ENCODE measurements at places on chromosomes 11 and 22.
A peak's percentile ranks its signal among the peaks of the same experiment; 100 is the strongest.

- DNase-seq, result no peak
Measured at GRCh38 chr11:84103096-84103495, 816.9 kb upstream of the CCDC90B start.

DNA sequence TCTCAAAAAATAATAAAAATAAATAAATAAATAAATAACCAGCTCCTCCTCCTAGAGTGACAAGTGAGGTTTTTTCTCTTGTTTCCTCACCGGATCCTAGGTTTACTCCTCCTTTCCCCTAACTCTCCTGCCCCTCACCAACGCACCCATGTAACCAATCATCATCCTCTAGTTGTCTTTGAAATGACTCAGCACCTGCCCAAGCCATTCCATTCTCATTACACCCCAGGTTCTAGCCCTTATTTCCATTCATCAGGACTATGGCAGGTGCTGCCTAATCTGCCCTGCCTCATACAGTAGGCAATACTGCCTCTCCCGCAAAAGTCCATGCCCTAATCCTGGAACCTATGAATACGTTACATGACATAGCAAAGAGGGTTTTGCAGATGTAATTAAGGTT, 60.4 kb downstream of the BUD13 start:
- no peak for DNase-seq

GRCh38 chr11:125910226-125910849, 6.0 kb downstream of the DDX25 start:
- DNase-seq, result no peak

- DNase-seq, result no peak
Measured at GRCh38 chr11:62137881-62138629, 14.2 kb downstream of the INCENP start.

DNA sequence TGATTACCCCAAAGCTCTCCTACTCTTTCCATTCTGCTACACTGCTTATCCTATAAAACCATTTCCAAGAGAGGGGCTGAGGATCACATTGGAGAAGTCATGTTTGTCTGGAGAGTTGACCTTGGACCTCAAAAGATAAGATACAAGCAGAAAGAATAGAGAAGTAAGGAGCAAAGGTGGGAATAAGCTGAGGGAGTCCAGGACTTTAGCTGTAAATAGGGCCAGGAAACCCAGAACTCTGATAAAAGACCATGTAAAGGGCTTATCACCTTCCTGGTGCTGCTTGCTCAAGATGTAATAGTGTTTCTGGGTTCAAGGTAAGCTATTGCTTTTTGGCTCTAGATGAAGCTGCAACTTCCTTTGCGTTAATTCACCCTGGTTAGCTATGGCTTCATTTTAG, 32.8 kb upstream of the CCDC90B start:
- no peak for DNase-seq

- no peak for DNase-seq
Measured at GRCh38 chr22:24593836-24594568, 1.1 kb upstream of the LRRC75B start.

- no peak for DNase-seq
Measured at GRCh38 chr11:12785901-12786300, 111.7 kb downstream of the TEAD1 start.

DNA sequence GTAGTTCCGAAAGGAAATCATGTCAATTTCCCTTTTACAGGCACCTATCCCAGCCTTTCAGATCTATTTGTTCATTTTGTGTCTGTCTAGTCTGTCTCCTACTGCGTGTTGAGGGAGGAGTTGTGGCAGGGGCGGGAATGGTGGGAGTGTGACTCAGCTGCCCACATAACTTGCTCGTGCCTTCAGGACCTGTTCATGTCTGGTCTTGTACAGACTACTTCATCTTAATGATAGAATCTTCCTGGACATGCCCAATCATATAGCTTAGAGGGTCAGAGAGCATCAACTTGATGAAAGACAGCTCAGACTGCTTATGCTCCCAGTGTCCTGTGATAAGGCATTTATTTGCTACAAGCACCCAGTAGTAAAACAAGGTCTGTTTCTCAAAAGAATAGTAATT, 61.0 kb upstream of the BIRC3 start:
- no peak for DNase-seq

GRCh38 chr11:69813839-69814238, 5.4 kb downstream of the FGF3 start:
- DNase-seq, result no peak

DNA sequence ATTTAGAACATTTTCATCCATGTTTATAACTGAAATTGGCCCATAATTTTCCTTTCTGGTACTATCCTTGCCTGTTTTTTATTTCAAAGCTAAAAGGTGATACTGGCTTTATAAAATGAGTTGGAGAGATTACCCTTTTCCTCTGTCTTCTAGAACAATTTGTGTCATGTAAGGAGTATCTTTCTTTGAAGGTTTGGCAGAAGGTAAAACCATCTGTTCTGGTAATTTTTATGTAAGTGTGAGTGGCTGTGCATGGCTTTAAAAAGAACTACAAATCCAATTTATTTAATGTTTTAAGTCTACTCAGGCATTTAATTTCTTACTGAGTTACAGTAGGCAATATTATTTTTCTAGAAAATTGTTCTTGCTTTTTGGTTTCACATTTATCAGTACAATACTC, 7.7 kb upstream of the MRGPRD start:
- no peak for DNase-seq

- DNase-seq, result no peak
Measured at GRCh38 chr22:38289583-38290082, 16.8 kb upstream of the TMEM184B start.

GRCh38 chr11:67382276-67383136, 9.1 kb upstream of the CLCF1 start:
- peak; percentile 62 for DNase-seq

- no peak for DNase-seq
Measured at GRCh38 chr11:74860743-74861142, 88.1 kb downstream of the XRRA1 start.

DNA sequence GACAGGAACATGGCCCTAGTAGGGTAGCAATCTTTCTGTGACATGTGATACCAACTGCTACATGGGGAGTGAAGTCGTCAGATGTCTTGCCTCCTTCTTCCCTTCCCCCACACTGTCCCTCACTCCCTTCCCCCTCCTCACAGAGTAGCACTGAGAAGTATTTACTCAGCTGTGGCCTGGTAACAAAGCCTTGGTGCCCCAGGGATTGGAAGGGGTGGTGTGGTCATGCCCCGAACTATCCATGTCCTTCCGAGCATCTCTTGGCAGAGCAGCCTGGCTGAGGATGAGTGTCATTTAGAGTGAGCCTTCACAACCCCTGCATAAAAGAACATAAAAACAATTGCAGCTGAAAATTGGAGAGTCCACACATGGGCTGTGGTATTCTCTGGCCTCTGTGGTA, 46.1 kb downstream of the ARFGAP2 start:
- no peak for DNase-seq

GRCh38 chr11:81380395-81380794, 1353.3 kb downstream of the FAM181B start:
- no peak for DNase-seq

GRCh38 chr22:48778308-48779195, 1049.1 kb downstream of the BRD1 start:
- DNase-seq, result no peak

DNA sequence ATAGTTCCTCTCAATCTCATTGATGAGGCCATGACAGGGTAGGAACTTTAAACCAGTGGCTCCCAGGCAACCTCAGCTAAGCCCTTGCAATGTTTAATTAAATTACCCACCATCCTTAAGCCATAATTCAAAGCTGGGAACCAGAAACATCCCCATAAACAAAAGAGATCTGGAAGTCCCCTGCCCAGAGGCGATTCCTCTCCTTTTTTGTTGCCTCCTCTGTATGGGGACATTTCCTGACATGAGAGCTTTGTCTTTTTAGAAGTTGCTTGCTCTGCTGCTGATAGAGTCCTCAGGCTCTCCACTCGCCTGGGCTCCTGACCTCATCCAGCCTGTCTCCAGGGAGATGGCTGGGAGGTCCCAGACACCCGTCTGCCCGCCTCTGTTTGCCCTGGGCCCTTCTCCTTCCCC, 3.2 kb downstream of the DTX4 start:
- DNase-seq, result no peak

DNA sequence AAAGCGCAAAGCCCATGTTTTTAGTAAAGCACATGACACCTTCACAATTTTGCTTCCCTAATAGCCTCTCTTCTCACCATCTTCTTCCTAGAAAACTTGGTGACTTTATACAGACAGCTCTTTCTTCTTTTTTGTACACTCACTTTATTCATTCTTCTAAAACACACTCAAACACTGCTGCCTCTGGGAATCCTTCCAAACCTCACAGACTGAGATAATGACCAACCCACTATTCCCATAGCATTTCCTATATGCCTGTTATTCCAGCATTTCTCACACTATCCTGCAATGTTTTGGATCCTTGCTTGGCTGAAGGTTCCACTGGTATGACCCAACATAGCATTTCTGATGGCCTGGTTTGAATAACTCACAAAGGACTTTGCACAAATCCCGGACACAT, 442.1 kb upstream of the CCDC90B start:
- no peak for DNase-seq

DNA sequence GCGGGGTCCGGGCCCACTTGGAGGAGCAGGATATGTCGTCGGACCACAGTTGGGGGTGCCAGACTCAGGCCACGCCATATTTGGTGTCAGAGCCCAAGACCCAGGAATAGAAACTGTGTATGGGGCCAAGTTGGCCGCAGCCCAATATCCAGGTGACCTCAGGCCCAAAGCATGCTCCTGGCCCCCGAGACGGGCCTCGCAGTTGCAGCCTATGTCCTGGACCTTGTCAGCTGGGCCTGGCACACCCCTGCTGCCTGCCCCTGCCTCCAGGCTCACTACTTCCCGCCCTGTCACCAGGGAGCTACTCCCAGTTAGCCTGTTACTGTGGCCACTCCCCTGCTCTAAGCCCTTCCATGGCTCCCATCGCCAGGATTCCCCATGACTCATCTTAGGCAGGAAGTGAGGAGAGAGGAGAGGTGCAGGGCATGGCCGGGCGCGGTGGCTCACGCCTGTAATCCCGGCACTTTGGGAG, 23.1 kb downstream of the A4GALT start:
- no peak for DNase-seq

- DNase-seq, result no peak
Measured at GRCh38 chr11:102453921-102454320, 1.4 kb upstream of the TMEM123 start.

GRCh38 chr11:20611892-20612291, 12.5 kb downstream of the SLC6A5 start:
- DNase-seq, result no peak

DNA sequence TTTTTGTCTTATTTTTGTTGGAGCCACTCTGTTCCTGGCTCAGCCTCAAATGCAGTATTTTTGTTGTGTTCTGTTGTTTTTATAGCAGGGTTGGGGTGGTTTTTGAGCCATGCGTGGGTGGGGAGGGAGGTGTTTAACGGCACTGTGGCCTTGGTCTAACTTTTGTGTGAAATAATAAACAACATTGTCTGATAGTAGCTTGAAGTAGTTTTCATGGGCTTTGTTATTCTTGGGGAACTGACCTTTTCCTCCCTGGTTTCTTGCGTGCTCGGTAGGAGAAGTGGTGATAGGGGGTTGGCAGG, 6.0 kb upstream of the MCM5 start:
- DNase-seq, result no peak

GRCh38 chr22:45600790-45601730, 70.6 kb upstream of the ATXN10 start:
- DNase-seq, result no peak

DNA sequence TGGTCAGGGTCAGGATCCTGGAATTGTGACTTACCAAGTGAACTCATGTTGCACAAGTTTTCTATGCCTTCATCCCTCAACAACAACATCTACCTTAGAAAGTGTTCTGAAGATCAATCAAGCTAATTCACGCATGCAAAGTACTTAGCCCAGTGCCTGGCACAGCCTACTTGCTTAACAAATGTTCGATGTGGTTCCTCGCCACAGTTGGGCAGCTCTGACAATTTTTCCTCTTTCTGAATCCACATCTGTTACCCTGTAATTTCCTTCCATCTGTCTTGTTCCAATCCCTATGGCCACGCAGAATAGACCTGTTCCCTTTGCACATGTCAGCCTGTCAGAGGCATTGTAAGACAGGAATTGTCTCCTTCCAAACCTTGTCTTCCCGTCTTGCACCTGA, 1415.2 kb downstream of the TBC1D22A start:
- no peak for DNase-seq

Measured in activated CD8-positive, alpha-beta memory T cell treated with anti-CD3 and anti-CD28 coated beads for 1 hour (primary cell).